Mammary epithelial cell (primary cell): ENCODE measurements at places on chromosomes 5 and 9.

DNA sequence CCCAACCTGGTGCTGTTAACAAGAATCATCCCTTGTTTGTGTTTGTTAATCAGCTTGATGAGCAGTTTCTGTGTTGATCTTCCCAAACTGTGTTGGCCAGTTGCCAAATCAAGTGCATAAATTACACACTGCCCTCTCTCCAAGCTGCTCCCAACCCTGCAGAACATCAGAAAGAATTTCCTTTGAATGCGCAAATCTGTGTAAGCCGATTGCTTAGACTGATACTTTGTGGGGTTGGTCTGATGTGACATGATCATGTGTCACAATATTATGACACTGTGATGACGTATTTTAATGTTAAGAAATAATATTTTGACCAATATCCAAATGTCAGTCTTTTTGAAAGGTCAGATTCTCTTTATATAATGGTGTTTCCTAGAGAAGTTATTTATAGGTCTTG lies 766.4 kb upstream of the WWC1 start:
- DNase-seq: peak; percentile 1

GRCh38 chr9:82922686-82923085 lies 140.3 kb downstream of the RASEF start:
- no peak for DNase-seq

GRCh38 chr5:132013006-132013689 lies 1.7 kb upstream of the ACSL6 start:
- no peak for DNase-seq

DNA sequence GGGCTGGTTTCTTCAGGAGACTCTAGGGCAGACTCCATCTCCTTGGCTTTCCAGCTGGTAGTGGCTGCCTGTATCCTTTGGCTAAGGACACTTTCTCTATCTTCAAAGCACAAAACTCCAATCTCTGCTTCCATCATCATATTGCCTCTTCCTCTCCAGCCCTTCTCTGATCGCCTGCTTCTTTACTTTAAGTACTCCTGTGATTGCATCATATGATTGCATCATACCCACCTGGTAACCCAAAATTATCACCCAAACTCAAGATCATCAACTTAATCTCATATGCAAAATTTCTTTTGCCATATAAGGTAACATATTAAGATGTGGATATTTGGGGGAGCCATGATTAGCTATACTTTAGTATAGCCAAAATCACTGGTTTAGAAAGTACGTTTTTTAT lies 1092.6 kb upstream of the CDH6 start:
- DNase-seq: no peak
